Placental pericyte (primary cell): ENCODE measurements at places on chromosomes 11 and 22. TPM values are rescaled to one million over a fixed set of nuclear protein-coding genes. Genes with fewer than 3 reads are reported as not detected.

IGLL1 gene
- total RNA-seq: not detected in 2 replicates

IGLL5 gene
- not detected in 2 replicates for total RNA-seq

OR56A1 gene
- under 0.01 TPM in 1 of 2 replicates, not detected in the other for total RNA-seq

HBD gene
- not detected in 2 replicates for total RNA-seq

FXYD6 gene
- not detected in 2 replicates for total RNA-seq

GVQW3 gene
- 1.1 and 3.3 TPM in 2 replicates for total RNA-seq

VSIG2 gene
- total RNA-seq: not detected in 2 replicates
